Ascending aorta (tissue), 2 donors: ENCODE measurements at places on chromosomes 5 and 9. TPM values are rescaled to one million over a fixed set of nuclear protein-coding genes. Genes with fewer than 3 reads are reported as not detected.

The EGFLAM gene
- 4.2 TPM for total RNA-seq

The WNT8A gene
- not detected for total RNA-seq

The GARIN3 gene
- not detected for total RNA-seq

The MAN2A1 gene
- total RNA-seq, result 37.0 TPM

The ACTBL2 gene
- not detected for total RNA-seq

The UBE2QL1 gene
- 0.85 TPM for total RNA-seq

The TMEM252 gene
- not detected for total RNA-seq

The DBH gene
- total RNA-seq, result not detected

The EXOSC2 gene
- total RNA-seq, result 20.6 TPM

The FGF18 gene
- total RNA-seq, result 6.9 TPM

The F2RL2 gene
- total RNA-seq, result not detected

DNA sequence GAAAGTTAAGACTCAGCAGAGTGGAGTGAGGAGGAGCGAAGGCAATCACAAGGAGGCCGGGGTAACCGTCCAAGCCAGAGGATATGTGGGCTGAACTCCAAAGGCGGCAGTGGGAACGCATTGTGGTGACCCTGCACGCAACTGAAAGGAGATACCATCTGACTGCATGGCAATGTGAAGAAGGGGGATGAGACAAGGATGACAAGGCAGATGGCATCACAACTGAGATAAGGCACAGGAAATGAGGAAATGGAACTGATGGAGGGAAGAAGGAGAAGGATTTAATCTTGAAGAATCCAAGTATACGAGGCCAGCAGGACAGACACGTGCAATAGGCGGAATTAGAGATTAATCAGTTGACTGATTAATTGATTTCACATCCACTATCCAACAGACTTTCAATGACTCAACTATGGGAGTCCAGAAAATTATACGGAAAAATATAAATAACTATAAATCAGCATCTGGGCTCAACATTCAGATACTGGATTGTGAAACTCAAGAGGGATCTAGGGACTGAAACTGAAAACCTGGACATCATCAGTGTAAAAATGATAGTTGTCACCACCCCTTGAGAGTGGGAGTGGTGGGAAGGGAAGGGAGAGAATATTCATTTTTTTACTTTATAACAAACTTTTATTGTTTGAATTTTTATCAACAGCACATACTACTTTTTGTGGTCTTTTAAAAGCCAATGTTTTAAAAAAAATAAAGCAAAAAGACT, 86.1 kb downstream of the ARL15 start:
- DNase-seq, result no peak

- no peak for DNase-seq
Observed at GRCh38 chr9:5489630-5490490, 20.5 kb upstream of the PDCD1LG2 start.

GRCh38 chr5:33309068-33309467, 131.7 kb upstream of the TARS1 start:
- DNase-seq, result no peak

DNA sequence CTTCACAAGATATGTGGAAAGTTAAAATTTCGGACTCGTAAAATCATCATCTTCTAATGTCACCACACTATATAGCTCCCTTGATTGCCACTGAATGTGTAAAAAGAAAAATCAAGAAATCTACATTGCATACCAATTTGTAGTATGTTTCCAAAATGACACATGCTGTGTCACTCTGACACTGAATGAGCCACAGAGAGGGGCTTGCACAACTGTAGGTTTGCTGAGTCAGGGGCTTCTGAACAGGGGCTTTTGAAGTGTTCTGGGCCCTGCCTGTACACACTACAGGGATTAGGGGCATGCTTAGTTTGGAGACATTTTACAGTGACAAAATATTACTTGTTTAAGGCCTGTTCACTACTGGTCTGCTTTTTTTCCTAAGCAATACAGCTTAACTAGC, 234.4 kb upstream of the GRAMD2B start:
- no peak for DNase-seq

DNA sequence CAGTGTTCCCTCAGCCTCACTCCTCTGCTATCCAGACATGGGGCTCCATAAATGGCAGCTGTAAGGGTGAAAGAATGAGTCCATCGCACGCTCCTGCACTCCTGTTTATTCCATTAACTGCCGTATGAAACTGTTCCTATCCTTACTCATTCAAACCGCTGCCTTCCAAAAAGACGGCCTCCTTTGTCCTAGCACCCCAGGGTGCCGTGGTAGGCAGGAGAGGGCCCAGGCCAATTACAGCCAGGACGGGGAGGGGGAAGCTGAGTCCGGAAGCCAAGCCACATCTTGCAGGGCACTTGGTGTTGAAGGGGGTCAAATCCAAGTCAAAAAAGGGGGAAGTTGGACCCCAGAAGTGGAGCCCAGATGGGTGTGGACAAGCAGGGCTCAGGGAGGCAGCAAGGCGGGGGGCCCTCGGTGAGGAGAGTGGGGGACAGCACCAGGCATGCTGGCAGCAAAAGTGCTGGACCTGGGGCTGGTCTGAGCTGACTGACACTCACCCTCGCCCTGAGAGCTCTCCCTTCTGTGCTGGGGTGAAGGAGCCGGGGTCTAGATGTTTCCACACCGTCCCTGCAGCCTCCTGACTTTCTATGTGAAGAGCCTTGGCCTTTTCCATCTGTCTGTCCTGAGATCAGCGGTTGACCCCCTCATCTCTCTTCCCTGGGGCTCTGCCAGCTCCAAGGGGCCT, 63.3 kb downstream of the COL23A1 start:
- DNase-seq, result no peak

DNA sequence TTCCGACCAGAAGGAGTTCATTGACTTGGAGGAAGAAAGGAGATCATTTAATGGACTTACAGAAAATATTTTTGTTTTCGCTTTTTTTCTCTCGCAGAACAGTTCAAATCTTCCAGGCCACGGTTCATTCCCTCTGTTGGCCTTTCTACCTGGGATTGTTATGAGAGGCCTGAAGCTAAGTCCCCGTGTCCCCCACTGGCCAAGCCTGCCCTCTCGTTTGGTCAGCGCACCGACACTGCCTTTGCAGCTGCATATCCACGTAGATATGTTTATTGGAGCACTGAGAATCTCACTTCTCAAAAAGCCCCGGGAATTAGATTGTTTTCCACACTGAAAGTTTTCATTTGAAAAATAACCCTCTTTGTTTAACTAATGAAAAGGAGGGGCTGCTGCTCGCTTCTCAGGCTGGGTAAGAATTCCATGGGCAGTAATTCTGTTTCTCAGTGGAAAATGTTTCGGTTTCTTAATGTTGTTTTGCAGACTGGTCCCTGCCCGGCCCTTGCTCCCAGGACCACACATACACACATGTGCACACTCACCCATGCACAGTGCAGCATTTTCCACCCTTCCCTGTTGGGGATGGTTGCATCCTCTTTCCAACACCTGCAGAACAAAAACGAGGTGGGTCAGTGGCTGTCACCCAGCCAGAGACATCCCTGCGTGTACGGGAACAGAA, 655.7 kb downstream of the BNC2 start:
- no peak for DNase-seq

DNA sequence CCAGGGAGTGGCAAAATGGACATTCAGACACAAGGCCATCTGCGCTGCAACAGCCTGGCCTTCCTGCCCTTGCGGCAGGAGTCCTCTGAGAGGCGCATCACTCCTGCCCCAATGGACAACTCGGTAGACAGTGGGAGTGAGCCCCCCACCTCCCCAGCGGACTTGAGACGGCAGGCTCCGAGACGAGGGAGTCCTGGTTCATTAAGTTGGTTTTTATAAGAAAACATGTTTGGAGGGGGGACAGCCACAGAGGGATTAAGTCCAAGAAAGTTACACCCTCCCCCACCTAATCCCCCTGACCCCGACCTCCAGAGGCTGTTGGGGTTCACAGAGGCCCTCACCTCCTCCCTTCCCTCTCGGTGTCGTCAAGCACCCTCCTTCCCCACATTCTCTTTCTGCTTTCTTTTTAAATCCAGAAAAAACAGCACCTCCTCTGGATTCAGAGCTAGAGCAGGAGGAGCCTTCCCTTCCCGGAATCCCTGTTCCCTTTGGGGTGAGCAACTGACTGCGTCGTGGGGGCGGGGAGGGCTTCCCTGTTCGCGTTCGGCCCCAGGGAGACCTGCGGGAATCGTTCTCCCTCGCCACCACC, 1.8 kb upstream of the EGR1 start:
- DNase-seq, result no peak

DNA sequence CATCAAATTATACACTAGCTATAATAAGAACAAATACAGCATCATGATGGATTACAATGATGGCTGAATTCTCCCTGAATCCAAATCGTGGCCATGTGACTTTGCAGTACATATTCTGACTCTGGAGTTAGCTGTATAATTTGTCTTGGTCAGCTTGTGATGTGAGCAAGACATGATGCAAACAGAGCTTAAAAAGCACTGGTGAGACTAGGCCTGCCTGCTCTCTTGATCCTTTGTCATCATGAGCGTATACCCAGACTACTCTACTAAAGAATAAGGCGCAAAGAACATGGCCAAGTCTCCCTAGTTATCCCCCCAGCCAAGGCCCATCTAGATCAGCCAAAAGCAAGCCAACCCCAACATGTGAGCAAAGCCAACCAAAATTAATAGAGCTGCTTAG, 34.7 kb upstream of the IFNE start:
- DNase-seq, result no peak

DNA sequence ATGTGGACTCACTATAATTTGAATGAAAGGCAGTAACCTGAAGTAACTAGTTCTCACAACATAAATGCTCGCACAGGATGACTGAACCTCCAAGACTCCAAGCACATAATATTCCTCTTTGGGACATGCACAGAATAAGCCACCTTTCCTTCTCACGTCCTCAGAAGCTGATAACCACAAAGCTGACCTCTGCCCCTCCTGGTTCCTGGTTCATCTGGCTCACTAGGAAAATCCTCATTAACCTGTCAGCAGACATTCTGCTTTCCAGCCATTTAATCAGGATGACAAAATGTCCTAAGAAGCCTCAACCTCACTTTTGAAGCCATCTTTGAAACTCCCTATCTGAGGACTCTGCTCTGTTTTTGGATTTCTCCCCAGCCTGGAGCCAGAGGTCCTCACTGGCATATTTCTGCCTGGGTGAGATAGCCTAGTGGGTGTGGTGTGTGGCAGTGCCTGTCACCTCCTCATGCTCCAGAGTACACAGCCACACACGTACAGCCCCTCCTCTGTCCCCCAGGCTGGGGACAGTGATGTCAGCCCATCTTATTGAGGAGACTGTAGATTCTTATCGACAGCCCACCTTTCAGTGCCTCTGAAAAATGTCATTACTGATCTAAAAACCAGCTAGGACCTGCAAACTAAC, 10.3 kb downstream of the ANKH start:
- DNase-seq, result no peak

- no peak for DNase-seq
Observed at GRCh38 chr5:109482748-109483147, 73.0 kb upstream of the PJA2 start.

DNA sequence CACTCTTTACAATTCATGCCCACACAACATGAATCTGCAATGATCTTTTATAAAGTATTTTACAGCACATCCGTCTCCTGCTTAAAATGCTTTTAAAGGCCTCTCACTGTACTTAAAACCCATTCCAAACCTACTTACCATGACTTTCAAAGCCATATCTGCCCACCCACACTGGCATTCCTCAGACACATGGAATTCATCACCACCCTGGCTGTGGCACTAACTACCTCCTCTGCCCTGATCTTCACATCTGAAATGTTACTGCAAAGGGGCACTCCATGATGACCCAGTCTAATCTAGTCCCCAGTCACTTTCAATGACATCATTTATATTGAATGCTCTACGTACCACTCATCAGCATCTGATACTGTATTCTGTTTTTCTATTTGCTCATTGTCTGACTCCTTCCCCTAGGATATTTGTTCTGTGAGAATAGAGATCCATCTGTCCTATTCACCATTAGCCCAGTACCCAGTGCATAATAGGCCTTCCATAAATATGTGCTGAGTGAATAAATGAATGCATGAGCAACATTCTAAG, 193.2 kb upstream of the KIF2A start:
- no peak for DNase-seq

GRCh38 chr5:32272746-32273145, 40.0 kb downstream of the MTMR12 start:
- no peak for DNase-seq

DNA sequence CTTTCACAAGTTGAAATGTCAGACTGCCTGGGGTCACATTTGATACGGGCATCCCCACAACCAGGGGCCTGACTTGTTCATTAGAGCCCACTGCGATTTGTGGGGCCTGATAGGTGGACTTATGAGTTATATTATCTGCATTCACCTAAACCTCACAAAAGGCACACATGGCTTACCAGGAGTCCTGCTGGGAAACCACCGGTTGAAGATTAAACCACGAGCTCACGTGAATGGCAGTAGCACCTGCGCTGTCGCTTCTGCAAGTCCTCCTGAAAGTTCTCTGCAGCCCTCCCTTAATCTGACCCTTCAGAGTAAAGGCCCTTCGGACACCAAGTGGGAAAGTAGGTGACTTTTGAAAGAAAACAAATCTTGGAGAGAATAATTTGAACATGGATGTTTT, 68.9 kb downstream of the PPIC start:
- DNase-seq, result no peak

- DNase-seq, result no peak
Observed at GRCh38 chr5:107340631-107341030, 330.1 kb downstream of the EFNA5 start.

GRCh38 chr5:67435032-67435431, 238.4 kb upstream of the CD180 start:
- no peak for DNase-seq

DNA sequence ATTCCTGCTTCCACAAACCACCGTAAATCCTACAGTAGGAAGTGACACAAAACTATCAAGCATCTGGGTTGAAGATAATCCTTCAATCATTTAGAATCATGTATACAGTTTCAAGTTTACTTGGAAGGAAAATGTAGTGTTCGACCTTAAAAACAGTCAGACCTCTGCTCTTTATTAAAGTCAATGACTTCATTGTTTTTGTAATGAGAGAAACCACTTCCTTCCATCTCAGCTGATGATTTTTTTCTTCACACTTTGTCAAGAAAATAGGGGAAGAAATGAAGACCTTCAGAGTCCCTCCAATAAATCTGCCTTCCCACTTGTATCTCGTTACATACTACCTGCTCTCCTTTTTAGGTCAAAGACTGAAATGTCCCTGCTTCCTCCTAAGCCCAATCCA, 30.1 kb downstream of the TUSC1 start:
- DNase-seq, result no peak

DNA sequence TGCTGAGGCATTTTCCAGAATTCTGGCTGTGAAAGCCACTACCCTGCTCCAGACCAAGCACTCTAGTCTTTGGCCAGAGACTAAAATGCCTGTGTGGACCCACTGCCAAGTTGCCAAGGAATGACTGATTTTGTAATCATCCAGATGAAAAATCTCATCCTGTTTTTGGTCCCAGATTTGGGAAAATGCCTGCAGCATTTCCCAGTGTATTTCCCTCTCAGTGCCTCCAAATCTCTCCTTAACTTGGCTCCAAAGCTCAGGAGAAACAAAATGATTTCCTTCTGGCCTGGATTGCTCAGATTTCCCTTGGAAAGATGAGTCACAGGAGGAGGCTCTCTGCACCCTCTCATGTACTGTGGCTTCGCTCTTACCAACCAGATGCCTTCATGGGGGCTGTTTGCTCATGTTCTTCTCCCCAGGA, 335.2 kb upstream of the TARS1 start:
- DNase-seq, result no peak

- DNase-seq, result no peak
Observed at GRCh38 chr5:149711338-149711737, 18.8 kb upstream of the PPARGC1B start.

- DNase-seq, result no peak
Observed at GRCh38 chr5:95537501-95537900, 17.3 kb downstream of the SKIC3 start.

- no peak for DNase-seq
Observed at GRCh38 chr9:136201609-136202453, 3.1 kb downstream of the LHX3 start.

GRCh38 chr5:22250528-22250927, 602.6 kb downstream of the CDH12 start:
- no peak for DNase-seq
